ENCODE measurements at places on chromosomes 6 and 20.

- no peak for DNase-seq
These were observed 84.9 kb upstream of the TMEM181 start for GRCh38 chr6:158474961-158475343.

GRCh38 chr6:6494677-6495076, 93.8 kb upstream of the LY86 start:
- DNase-seq, result no peak

DNA sequence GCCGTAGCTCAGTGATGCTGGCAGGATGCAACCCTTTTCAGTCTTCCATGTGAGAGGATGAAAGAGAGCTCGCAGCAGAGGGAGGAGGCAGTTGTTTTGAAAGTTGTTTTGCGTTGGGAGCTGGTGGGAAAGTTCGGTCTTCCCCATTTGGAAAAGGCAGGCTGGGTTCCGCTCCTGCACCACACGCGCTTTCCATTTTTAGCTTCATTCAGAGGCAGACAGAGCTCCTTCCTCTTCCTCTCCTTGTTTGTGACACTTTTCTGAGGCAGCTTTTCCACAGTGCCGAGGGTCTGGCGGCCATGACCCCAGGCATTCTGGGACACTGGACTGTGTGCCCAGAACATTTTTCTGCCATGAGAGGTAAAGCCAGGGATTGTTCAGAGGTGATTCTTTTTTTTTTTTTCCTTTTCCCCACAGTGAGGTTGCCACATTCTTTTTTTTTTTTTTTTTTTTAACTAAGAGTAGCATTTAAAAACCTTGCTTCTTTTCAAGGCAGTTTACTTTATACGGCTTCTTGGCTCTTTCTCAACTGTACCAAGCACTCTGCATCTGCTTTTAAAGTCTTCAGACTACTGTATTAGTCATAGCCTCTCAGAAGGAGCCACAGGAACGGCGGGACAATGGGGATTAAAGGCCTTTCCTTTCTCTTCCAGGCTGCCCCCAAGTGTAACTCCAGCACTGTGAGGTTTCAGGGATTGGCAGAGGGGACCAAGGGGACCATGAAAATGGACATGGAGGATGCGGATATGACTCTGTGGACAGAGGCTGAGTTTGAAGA, 1.6 kb downstream of the PRDM1 start:
- no peak for DNase-seq

GRCh38 chr20:40274912-40275533, 414.0 kb downstream of the MAFB start:
- DNase-seq, result no peak

DNA sequence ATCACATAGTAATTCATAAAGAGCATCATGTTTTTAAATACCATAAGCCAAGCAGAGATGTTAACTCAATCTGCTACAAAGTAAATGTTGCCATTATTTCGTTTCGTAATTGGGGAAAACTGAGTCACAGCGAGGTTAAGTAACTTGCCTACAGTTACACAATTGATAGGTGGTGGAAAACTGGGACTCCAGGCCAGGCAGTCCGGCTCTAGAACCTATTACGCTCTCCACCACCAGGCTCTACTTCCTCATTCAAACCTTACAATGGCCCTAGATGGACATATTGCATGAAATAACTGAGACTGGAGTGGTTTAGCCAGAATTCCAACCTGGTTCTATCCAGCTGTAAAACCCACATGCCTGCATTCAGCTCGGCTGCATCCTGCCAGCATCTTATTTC, 58.2 kb downstream of the LINC00237 start:
- DNase-seq, result no peak

DNA sequence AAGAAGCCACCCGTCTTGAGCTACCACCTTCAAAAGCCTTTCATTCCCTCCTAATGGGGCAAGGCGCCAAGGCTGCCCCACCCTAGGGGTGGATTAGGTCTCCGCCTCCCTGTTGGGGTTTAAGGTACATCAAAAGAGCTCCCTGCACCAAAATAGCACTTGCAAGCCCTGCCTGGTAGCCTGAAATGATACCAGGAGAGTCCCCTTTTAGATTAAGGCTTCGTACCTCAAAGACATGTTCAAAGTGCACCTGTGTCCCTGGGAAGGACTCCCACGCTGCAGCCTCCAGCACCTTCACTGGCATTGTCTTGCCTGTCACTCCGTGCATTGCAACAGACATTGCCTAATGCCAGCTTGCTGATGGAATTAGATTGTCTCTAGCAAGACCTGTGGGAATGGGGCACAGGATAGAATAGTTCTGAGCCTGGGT, 15.7 kb upstream of the CDKN1A start:
- DNase-seq, result no peak

- DNase-seq, result no peak
These were observed 106.2 kb upstream of the DTNBP1 start for GRCh38 chr6:15768999-15769398.

DNA sequence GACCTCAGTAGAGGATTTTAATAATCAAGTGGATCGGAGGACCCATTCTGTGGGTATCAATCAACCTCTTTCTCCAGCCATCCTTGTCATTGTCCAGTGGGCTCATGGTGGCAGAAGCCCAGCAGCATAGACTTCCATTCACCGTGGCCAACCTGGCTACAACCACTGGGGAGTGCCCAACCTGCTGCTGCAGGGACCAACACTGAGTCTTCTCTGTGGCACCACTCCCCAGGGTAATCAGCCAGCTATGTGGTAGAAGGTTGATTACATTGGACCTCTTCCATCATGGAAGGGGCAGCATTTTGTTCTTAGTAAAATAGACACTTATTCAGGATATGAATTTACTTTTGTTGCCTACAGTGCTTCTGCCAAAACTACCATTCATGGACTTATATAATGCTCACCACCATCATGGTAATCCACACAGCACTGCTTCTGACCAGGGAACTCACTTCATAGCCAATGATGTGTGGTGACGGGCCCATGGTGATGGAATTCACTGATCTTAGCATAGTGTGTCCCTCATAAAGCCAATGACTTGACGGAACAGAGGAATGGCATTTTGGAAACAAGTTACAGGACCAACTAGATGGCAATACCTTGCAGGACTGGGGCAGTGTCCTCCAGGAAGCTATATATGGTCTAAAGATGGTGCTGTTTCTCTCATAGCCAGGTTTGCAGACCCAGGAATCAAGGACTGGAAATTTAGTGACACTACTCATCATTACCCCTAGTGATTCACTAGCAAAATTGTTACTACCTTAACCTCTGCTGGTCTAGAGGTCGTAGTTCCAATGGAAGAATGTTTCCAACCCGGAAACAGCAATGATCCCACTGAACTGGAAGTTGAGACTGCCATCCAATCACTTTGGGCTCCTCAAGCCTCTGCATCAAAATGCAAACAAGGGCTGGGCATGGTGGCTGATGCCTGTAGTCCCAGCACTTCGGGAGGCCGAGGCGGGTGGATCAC, 7.6 kb downstream of the CD24 start:
- DNase-seq, result no peak

DNA sequence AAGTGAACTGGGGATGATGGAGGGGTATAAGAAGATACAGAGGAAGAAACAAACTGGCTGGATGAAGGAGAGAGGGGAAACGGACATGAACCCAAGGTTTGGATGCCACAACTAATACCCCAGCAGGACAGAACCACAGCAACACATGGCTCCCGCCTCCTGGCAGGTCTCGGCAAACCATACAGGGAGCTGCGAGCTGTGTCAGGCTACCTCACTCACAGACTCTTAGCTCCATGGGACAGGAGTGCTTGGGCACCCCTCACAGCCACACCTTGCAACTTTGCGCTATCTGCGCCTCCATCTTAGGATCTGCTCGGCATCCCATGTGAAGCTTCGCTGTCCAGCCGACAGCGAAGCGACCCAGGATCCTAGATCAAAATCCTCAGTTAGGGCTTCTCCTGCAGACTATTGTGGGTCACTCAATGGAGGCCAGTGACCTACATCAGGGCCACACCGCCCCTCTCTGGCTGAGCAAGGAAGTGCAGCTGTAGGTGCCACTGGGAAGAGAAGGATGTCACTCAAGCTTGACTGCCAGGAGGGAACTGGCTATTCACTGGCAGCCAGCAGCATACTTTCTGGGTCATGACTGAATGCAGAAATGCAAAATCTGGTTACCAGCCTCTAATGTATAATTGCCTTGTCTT, 174.4 kb upstream of the RIN2 start:
- peak; percentile 11 for DNase-seq

- DNase-seq, result no peak
These were observed 36.1 kb upstream of the NOL4L start for GRCh38 chr20:32621071-32621890.

- DNase-seq, result no peak
These were observed 65.1 kb upstream of the DUSP22 start for GRCh38 chr6:227074-227782.

DNA sequence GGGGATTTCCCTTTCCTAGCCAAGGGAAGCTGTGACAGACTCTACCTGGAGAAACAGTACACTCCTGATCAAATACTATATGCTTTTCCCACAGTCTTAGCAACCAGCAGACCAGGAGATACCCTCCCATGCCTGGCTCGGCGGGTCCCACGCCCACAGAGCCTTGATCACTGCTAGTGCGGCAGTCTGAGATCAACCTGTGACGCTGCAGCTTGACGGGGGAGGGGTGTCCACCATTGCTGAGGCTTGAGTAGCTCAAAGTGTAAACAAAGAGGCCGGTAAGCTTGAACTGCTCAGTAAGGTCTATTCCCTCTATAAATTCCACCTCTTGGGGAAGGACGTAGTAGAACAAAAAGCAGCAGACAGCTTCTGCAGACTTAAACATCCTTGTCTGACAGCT, 63.2 kb downstream of the WASF1 start:
- no peak for DNase-seq

- no peak for DNase-seq
These were observed 148.7 kb downstream of the DOK5 start for GRCh38 chr20:54623991-54624569.

DNA sequence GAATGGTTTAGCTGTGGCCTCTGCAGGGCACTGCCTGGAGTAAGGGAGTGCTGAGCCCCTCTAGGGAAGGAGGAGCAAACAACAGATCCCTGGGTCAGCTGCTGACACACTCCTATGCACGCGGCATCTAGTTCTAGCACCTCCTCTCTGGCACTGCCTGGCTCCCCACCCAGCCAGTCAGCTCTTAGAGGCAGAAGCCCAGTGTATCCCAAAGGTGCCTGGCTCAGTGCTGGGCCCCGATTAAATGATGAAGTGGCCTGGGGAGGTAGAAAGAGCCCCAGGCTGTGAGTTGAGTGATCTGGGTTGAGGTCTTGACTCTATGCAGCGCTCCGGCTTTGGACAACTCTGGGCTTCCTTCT, 7.6 kb upstream of the VEGFA start:
- DNase-seq, result no peak

DNA sequence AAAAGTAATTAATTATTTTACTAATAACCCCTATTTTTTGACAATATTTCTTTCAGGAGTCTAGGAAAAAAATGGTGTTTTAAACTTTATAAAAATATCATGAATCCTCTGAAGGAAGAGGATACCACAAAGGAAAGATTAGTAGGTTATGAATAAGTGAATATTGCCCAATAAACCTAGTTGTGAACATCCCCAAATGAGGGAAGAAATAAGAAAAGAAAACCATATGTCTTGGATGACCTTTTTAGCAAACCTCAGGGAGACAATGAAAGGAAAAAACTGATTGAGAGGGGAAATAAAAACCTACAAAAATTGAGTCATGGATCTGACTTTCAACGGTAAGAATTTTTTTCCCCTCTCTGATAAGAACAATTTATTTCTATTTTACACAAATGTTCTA, 34.4 kb downstream of the TENT5A start:
- no peak for DNase-seq

- DNase-seq, result peak; percentile 14
These were observed 26.8 kb downstream of the DACT2 start for GRCh38 chr6:168292826-168293225.

GRCh38 chr6:158027590-158028285, 46.1 kb downstream of the SYNJ2 start:
- no peak for DNase-seq

DNA sequence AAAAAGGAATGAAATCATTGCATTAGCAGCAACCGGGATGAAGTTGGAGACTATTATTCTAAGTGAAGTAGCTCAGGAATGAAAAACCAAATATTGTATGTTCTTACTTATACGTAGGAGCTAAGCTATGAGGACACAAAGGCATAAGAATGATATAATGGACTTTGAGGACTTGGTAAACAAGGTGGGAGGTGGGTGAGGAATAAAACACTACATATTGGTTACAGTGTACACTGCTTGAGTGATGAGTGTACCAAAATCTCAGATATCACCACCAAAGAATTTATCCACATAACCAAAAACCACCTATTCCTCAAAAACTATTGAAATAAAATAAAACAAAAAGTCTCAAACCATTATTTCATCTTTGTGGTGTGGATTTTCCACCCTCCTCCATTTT, 593.5 kb downstream of the TENT5A start:
- no peak for DNase-seq

GRCh38 chr6:88856566-88856965, 106.9 kb downstream of the RNGTT start:
- DNase-seq, result no peak

DNA sequence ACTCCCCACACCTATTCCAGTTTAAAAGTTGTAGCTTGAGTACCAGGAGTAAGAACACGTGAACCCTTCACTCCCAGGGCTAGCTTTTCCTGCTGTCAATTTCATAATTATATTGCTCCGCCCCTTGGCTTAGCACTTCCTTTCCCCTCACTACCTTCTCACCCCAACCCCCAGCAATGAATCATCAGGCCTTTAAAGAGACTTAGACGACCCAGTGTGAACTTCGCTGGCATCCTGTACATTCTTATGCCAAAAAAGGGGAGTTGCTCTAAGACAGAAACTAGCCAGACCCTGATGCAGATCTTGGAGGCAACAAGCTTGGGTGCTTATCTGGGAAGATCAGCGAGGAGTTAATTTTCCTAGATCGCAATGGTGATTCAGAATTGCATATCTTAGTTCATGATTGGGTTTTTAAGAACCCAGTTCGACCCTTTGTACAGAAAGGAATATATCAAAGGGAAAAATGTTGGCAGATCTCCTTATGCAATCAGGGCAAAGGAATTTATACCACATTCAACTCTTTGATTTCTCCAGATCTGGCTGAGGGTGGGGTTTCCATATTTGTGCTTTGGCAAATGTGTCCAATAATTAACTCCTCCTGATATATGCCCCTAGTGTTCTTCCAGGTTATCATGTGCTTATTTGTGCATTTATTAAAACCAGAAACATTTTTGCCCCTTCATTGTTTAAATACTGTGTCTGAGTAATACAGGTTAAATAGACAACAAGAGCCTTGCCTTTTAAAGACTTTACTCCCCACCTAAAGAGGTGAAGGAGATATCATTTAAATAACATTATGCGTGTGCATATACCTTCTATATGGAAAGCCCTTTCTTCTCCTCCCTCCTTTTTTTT, 8.1 kb upstream of the ATXN1 start:
- DNase-seq, result no peak

GRCh38 chr6:16471910-16472297, 233.5 kb downstream of the GMPR start:
- no peak for DNase-seq

DNA sequence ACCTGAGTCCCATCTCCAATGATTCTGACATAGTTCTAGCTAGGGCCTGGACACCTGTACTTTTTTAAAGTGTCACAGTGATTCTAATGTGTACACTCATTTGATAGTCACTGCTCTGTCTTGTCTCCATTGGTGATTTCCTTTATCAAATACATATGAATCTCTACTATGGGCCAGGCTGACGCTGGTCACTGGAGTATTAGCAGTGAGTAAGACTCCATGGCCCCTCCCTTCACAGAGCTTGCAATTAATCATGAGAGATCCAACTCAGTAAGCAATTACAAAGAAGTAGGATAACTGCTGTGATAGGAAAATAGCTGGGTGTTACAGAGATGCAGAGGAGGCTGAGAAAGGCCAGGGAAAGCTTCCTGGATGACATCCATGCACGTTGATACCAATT, 19.3 kb upstream of the SASH1 start:
- no peak for DNase-seq

GRCh38 chr20:325889-326644, 715 bp downstream of the SOX12 start:
- no peak for DNase-seq
